Activated CD4-positive, alpha-beta memory T cell treated with anti-CD3 and anti-CD28 coated beads for 36 hours (primary cell): ENCODE measurements at places on chromosomes 3 and 15. TPM values are rescaled to one million over a fixed set of nuclear protein-coding genes. Genes with fewer than 3 reads are reported as not detected.
A peak's percentile ranks its signal among the peaks of the same experiment; 100 is the strongest.

Gene NEK10
- total RNA-seq, result 0.36 TPM

Gene LMCD1
- 3.8 TPM for total RNA-seq

Gene ZNF501
- 1.5 TPM for total RNA-seq

Gene CHRNA3
- not detected for total RNA-seq

Gene SYNPR
- total RNA-seq, result not detected

Gene TRIM59
- total RNA-seq, result 27.3 TPM

GRCh38 chr3:164673738-164674137 is 404.6 kb downstream of the SI start:
- no peak for DNase-seq
- no peak overlapping the region for H3K4me3 ChIP-seq
- H3K27ac ChIP-seq, result no peak overlapping the region
- no peaks in the 10 kb centered on the region for H3K36me3 ChIP-seq

GRCh38 chr3:95971573-95971972 is 842.8 kb upstream of the EPHA6 start:
- H3K27ac ChIP-seq, result no peak overlapping the region
- H3K27me3 ChIP-seq, result no peaks in the 10 kb centered on the region
- H3K4me1 ChIP-seq, result no peaks in the 10 kb centered on the region
- no peak overlapping the region for H3K4me3 ChIP-seq

Gene BUB1B
- total RNA-seq, result 96.1 TPM

Gene MOBP
- total RNA-seq, result not detected

DNA sequence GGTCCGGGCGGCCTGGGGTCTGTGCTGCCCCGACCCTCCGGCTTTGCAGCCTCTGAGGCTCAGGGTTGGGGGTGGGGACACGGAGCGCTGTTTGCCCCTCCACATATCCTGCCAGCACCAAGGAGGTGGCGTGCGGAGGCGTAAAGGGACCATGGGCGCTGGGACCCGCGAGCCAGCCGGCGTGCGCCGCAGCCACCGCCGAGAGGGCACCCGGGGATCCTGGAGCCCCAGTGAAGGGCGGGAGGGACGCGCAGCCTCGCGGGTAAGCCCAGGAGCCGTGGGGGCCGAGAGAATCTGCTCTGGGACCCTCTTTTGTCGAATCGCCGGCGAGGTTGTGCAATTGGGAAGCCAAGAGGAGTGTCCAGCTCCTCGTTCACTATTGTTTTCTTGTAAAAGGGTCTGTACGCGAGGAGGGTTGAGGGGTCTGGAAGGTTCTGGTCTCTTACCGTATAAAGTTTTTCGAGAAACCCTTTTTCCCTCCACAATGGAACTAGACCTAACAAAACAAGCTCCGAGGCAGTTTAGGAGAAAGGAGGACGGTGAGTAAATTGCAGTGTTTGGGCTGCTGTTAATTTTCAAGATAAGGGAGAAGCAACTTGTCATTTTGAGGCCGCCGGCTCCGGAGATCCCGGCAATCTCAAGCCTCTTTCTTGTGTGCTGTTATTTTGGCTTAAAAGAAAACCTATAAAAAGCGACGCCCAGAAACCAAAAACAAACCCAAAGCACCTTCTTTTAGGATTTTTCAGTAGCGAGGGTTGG is 29.9 kb upstream of the ST3GAL6 start:
- peaks cover 56% of the 10 kb centered on the region for H3K27me3 ChIP-seq
- peak overlapping the region; percentile 51 for H3K4me3 ChIP-seq
- DNase-seq, result peak; percentile 22
- no peaks in the 10 kb centered on the region for H3K36me3 ChIP-seq
- no peak overlapping the region for H3K27ac ChIP-seq
- peaks cover 15% of the 10 kb centered on the region for H3K4me1 ChIP-seq

- H3K4me1 ChIP-seq, result peaks cover 80% of the 10 kb centered on the region
- H3K27me3 ChIP-seq, result no peaks in the 10 kb centered on the region
- DNase-seq, result peak; percentile 73
- no peaks in the 10 kb centered on the region for H3K36me3 ChIP-seq
These were observed 23.1 kb upstream of the USP3 start for GRCh38 chr15:63481105-63481810.

GRCh38 chr15:86125775-86126174 is 46.1 kb downstream of the AGBL1 start:
- no peaks in the 10 kb centered on the region for H3K36me3 ChIP-seq
- H3K4me1 ChIP-seq, result no peaks in the 10 kb centered on the region
- H3K27me3 ChIP-seq, result peaks cover 3% of the 10 kb centered on the region
- no peak overlapping the region for H3K27ac ChIP-seq

Gene LSAMP
- not detected for total RNA-seq

GRCh38 chr3:158808697-158809096 is 6.8 kb downstream of the MFSD1 start:
- DNase-seq, result peak; percentile 28
- H3K27ac ChIP-seq, result no peak overlapping the region
- no peaks in the 10 kb centered on the region for H3K27me3 ChIP-seq
- H3K4me1 ChIP-seq, result peaks cover 14% of the 10 kb centered on the region

Gene CD86
- 1.7 TPM for total RNA-seq

Gene IL5RA
- total RNA-seq, result 0.15 TPM

DNA sequence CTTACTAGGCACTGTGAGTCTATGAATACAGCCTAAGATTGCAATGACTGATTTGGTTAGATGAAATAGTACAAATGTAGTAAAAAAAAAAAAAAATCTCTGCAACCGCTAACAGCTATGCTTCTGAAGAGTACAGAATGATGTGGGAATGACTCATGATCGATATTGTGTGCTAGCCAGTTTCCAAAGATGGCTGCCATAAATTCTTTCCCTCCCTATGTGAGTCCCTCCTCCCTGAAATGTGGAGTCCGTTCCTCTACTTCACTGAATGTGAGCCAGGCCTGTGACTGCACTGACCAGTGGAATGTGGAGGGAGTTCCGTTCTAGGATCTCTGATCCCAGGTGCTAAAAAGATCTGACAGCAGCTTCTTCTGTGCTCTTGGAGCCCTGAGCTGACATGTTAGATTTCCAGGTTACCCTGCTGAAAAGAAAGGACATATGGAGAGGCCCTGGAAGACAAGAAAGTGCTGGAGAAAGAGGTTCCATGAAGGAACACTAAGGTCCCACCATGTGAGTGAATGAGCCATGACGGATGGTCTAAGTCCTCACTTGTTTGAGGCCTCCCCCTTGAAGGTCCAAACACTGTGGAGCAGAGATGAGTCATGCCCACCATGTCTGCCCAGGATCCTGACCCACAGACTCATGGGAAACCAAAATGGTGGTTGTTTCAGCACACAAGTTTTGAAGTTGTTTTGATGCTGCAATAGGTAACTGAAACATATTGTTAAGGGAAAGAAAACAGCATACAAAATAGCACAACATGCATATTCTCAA is 46.3 kb downstream of the DGKG start:
- H3K27me3 ChIP-seq, result no peaks in the 10 kb centered on the region
- no peaks in the 10 kb centered on the region for H3K36me3 ChIP-seq
- DNase-seq, result no peak
- no peak overlapping the region for H3K27ac ChIP-seq
- no peaks in the 10 kb centered on the region for H3K4me1 ChIP-seq
- no peak overlapping the region for H3K4me3 ChIP-seq

DNA sequence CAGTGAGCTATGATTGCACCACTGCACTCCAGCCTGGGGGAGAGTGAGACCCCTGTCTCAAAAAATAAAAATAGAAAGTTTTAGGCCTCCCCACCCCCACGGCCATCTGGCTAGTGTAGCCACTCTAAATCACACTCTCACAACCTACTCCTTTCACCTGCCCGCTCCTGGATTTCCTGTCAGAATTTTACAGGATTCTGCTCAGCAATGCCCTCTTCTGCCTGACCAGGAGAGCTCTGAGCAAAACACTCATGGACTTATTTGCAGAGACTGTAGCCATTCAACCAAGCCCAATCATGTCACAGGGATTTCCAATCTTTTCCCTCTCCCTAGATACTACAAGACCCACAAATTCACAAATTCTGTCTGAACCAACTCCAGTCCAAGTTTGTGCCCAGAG is 242.6 kb upstream of the TPRG1 start:
- no peaks in the 10 kb centered on the region for H3K4me1 ChIP-seq
- H3K27me3 ChIP-seq, result no peaks in the 10 kb centered on the region
- H3K36me3 ChIP-seq, result no peaks in the 10 kb centered on the region
- no peak for DNase-seq
- H3K27ac ChIP-seq, result no peak overlapping the region

Gene ZPLD1
- not detected for total RNA-seq

- H3K27ac ChIP-seq, result no peak overlapping the region
- no peaks in the 10 kb centered on the region for H3K4me1 ChIP-seq
- no peak overlapping the region for H3K4me3 ChIP-seq
- no peaks in the 10 kb centered on the region for H3K27me3 ChIP-seq
- no peaks in the 10 kb centered on the region for H3K36me3 ChIP-seq
- no peak for DNase-seq
These were observed 334.7 kb upstream of the RASGRP1 start for GRCh38 chr15:38899300-38899699.

GRCh38 chr3:115512565-115513415 is 110.5 kb upstream of the GAP43 start:
- peaks cover 14% of the 10 kb centered on the region for H3K27me3 ChIP-seq
- no peak overlapping the region for H3K27ac ChIP-seq
- no peaks in the 10 kb centered on the region for H3K36me3 ChIP-seq
- peak; percentile 40 for DNase-seq
- H3K4me1 ChIP-seq, result peaks cover 13% of the 10 kb centered on the region

DNA sequence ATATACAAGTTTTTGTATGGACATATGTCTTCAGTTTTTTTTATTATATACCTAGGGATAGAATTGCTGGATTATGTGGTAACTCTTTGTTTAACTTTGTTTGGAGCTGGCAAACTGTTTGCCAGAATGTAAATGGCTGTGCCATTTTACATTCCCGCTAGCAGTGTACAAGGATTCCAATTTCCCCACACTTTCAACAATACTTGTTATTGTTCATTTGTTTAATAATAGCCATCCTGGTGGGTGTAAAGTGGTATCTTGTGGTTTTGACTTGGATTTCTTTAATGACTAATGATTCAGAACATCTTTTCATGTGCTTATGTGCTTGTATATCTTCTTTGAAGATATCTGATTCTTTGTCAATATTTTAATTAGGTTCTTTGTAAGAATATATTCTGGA is 64.4 kb downstream of the ZNF609 start:
- DNase-seq, result no peak
- H3K4me3 ChIP-seq, result no peak overlapping the region

Gene GOLGA6L10
- total RNA-seq, result 1.7 TPM

DNA sequence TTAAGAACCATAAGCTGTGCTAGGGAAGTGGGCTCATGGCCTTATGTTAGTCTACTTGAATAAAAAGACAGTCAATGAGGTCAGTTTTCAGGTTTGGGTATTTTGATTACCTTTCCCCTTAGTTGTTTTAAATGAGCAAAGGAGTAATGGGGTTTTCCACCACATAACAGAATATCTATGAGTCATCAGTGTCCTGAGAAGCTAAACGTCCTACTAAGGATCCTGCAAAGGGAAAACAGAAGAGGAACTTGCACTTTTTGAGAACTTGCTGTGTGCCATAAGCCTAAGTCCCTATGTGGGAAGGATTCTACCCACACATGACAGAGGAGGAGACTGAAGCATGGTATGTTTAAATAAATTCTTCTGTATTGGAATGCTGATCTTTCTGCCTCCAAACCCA is 292.8 kb upstream of the TMC3 start:
- H3K36me3 ChIP-seq, result no peaks in the 10 kb centered on the region
- no peak overlapping the region for H3K27ac ChIP-seq
- DNase-seq, result no peak

- H3K27ac ChIP-seq, result no peak overlapping the region
- DNase-seq, result no peak
- H3K4me1 ChIP-seq, result peaks cover 4% of the 10 kb centered on the region
- peaks cover 32% of the 10 kb centered on the region for H3K27me3 ChIP-seq
- no peaks in the 10 kb centered on the region for H3K36me3 ChIP-seq
- H3K4me3 ChIP-seq, result no peak overlapping the region
These were observed 573 bp downstream of the MME start for GRCh38 chr3:155080692-155081091.

- no peaks in the 10 kb centered on the region for H3K4me1 ChIP-seq
- no peak overlapping the region for H3K27ac ChIP-seq
- H3K4me3 ChIP-seq, result no peak overlapping the region
- no peak for DNase-seq
- H3K36me3 ChIP-seq, result no peaks in the 10 kb centered on the region
- H3K27me3 ChIP-seq, result peaks cover 4% of the 10 kb centered on the region
These were observed 148.4 kb downstream of the USP13 start for GRCh38 chr3:179801263-179801662.

Gene THAP10
- total RNA-seq, result 0.19 TPM

GRCh38 chr3:13023235-13023970 is 49.8 kb downstream of the IQSEC1 start:
- no peaks in the 10 kb centered on the region for H3K36me3 ChIP-seq
- H3K4me1 ChIP-seq, result no peaks in the 10 kb centered on the region
- no peak overlapping the region for H3K27ac ChIP-seq
- H3K4me3 ChIP-seq, result no peak overlapping the region
- H3K27me3 ChIP-seq, result no peaks in the 10 kb centered on the region

Gene BFSP2
- not detected for total RNA-seq

DNA sequence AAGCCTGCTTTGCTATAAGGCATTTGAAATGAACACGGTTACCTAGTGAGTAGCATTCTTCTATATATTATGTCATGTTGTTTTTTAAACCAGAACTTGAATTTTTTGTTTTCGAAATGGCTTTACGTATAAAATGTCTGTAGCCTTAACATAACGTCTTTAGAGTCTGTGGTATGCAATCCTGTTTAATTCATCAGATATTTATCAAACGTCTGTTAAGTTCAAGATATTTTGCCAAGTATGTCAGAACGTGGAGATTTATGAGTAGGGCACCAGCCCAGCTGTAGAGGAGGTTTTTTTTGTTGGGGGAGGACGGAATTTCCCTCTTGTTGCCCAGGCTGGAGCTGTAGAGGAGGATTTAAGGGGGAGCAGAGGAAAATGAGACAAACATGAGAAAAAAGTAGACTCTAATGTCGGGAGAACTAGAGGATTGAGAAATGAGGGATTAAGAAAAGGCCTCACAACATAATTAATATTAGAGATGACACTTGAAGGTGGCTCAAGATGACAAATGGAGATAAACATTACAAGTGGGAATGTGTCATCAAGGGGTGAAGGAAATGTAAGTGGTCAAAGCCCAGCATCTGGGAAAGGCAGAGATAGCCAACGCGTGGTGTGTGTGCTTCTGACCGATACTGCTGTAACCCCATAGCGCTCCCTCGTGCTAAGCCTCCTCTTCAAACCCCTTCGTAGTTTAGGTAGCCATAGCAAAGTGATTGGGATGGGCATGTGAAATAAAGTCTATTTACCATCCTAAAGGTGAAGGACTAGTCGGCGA is 154.0 kb upstream of the GOLGA6L4 start:
- H3K27ac ChIP-seq, result no peak overlapping the region
- H3K4me1 ChIP-seq, result peaks cover 6% of the 10 kb centered on the region
- H3K4me3 ChIP-seq, result no peak overlapping the region
- H3K36me3 ChIP-seq, result no peaks in the 10 kb centered on the region
- DNase-seq, result no peak
- peaks cover 42% of the 10 kb centered on the region for H3K27me3 ChIP-seq

DNA sequence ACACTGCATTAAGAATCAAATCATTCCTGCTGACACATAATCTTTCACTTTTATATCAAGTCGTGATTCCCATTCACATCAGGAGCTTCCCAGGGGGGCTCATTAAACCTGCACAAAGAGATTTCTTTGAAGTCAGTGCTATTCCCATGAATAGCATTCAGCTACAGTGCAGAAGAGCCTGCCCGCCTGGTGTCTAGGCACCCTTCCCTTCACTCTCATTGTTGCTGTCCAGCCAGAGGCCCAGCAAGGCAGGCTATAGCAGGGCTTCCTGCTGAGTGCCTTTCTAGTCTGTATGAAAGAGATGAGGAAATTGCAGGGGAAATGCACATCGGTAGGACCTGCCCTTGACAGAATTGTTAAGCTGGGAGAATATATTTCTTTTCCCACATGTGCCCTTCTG is 4.5 kb upstream of the GJD2 start:
- no peaks in the 10 kb centered on the region for H3K4me1 ChIP-seq
- no peak overlapping the region for H3K4me3 ChIP-seq
- no peak overlapping the region for H3K27ac ChIP-seq
- no peaks in the 10 kb centered on the region for H3K36me3 ChIP-seq
- H3K27me3 ChIP-seq, result peaks cover 25% of the 10 kb centered on the region
- DNase-seq, result no peak

Gene CHAC1
- total RNA-seq, result 21.6 TPM
